Right atrium auricular region (tissue), 2 donors: ENCODE measurements at places on chromosomes 13 and 19.
A peak's percentile ranks its signal among the peaks of the same experiment; 100 is the strongest.

DNA sequence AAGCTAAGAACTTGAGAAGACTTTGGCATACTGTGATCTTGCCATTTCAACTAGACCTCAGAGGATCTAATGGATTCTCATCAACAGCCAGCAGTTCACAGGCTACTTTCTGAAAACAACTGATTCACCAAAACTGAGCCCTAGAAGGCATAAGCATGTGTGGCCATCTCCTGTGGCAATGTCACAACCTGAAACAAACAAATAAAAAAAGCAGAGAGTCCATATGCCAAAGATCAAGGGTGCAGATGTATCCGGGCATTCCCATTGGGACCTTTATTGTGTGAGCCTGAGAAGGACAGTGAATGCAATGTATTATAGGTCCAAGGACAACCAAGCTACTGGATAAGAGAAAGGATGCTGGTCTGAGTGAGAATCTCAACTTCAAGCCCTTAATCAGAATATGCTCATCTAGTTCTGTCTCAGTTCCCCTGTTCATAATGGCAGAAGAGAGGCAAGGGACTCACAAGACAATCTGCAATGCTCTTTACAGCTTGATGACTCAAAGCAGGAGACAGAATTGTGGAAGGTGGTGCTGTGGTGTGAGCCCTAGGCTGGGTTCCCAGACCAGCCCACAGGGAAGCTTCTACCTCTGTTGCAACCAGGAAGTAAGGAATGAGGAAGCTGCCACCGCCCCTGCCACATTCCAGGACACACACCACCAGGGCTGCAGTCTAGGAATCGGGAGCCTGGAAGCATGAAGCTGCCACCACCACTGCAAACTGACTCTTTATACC, 133.7 kb downstream of the RAP2A start:
- DNase-seq = peak; percentile 61

DNA sequence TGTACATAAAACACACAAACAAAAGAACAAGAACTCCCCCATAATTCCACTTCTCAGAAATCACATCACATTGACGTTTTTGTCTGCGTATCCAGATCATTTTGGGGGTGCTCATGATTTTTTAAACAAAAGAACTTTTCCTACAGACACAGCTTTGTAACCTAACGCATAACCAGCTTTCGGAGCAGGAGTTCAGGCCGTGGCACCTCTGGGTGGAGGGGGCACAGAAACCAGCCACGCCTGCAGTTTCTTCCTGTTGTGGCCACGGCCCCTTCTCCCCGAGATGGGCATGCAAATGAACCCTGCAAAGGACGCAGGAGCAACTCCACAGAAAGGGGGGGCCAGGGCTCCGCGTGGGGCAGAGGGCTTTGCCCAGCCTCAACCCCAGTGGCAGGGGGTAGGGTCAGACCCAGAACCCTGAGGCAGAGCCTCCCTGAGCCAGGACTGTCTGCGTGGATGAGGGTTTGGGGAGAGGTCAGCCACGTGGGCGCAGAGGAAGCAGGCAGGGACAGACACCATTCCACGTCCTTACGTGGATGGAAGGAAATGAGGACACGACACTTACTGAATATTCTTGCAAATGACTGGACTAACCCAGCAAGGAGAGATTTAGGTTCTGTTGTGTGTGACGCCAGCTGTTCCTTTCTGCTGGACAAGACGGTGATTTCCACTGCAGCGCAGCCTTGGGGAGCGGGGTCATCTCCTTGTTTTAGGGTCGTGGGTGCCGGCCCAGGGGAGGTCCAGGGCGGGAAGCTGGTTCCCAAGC, 64.4 kb downstream of the RASA3 start:
- DNase-seq = no peak

GRCh38 chr13:98890186-98890585, 87.7 kb downstream of the DOCK9 start:
- no peak for DNase-seq

GRCh38 chr13:76029088-76029487, 393.0 kb downstream of the LMO7 start:
- no peak for DNase-seq

GRCh38 chr19:54155694-54156093, 3.8 kb downstream of the LENG1 start:
- no peak for DNase-seq
